T-cell (primary cell): ENCODE measurements at places on chromosomes 5 and 9.

DNA sequence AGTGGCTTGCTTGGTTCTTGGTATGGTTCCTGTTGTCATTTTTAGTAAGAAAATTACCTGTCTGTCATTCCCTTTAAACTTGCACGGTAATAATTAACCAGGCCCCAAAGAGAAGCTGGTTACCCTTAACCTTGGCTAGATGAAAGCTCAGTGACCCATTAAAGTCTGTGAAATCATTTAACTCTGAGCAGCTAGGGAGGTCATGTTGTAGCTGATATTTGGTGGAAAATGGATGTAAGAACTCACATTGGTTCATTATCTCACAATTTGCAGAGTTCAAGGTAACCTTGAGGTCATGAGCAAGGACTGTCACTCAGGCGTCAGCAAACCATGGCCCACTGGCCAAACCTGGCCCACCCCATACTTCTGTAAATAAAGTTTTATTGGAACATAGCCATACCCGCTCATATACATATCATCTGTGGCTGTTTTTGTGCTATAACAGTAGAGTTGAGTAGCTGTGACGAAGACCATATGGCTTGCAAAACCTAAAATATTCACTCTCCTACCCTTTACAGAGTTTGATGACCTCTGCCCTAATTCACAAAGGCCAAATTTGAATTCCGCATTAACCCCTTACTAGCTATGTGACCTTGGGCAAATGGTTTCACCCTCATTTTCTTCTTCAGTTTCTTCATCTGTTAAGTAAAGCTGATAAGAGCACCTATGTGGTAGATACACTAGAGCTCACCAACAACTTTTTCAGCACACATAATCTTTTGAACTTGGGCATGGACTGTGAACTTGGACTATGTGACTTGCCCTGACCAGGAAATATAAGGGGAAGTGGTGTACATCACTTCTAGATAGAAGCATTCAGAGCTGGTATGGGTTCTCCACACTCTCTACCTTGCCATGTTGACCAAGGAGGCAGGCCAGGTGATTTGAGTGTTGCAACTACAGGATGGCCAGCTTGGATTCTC is 61.5 kb upstream of the CPEB4 start:
- no peak for DNase-seq

DNA sequence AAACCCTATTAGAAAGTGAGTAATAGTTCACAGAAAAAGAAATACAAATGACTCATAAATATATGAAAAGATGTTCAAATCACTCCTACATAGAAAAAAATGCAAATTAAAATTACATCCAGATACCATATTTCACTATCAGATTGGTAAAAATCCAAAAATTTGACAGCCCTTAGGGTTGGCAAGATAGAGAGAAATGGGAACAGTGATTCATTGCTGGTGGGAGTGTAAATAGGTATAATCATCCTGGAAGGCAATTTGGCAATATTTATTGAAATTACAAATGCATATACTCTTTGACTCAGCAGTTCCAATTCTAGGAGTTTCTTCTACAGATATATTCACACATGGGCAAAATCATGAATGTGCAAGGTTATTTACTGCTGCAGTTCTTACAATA is 273.5 kb downstream of the NR2F1-AS1 start:
- DNase-seq = no peak

DNA sequence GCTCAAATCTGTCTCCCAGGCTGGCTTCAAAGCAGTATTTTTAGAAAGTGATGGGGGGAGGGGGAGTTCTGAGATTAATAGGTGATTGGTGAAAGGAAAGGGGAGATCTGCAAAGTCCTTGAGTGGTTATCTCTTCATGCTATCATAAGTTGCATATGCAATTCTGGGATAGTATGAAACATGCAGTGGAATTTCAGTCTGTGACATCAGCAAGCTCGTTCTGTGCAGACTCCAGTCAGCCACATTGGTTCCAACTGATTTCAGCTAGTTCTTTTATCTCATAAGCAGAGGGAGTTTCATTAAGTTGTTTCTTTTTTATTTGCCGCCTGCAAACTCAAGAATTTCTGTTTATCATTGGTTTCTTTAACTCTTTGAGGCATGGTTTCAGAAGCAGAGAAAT is 180.5 kb upstream of the SH3GL2 start:
- no peak for DNase-seq

DNA sequence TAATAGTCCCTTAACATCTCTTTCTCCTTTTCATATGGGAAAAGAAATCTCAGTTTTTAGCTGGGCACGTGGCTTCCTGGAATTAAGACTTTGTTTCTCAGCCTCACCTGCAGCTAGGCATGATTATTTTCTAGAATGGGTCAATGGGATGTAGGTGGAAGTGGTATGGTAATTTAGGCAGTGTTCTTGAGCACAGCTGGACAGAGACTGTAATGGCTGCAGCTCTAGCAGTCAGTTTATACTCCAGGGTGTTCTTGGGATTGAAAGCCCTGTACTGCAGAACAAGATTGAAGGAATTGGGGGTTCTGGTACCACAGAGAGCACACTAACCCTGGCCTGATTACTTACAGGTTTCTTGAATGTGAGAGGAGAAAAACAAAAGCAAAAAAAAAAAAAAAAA is 455.9 kb upstream of the ZNF608 start:
- no peak for DNase-seq

- no peak for DNase-seq
Observed at GRCh38 chr9:113589407-113589806, 125.9 kb downstream of the RGS3 start.

DNA sequence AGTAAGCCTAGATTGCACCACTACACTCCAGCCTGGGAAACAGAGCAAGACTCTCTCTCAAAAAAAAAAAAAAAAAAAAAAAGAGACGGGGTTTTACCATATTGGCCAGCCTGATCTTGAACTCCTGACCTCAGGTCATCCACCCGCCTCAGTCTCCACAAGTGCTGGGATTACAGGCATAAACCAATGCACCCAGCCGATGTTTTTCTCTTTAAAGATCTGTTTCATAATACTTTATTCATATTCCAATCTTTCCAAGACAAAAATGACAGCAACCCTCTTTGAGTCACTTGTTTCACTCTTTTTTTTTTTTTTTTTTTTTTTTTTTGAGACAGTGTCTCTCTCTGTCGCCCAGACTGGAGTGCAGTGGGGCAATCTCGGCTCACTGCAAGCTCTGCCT is 13.6 kb upstream of the LMNB1 start:
- no peak for DNase-seq

GRCh38 chr9:91640428-91640827 is 216.8 kb upstream of the NFIL3 start:
- DNase-seq = no peak

- DNase-seq = no peak
Observed at GRCh38 chr9:132946211-132946610, 1.8 kb upstream of the TSC1 start.

- no peak for DNase-seq
Observed at GRCh38 chr5:141208478-141208877, at the start of gene PCDHB12. TSS of gene PCDHB12 (plus strand) at chr5:141208719. CDS start at chr5:141208908, 189 bp downstream.

- DNase-seq = no peak
Observed at GRCh38 chr5:1245905-1246576, 20.9 kb downstream of the SLC6A18 start.

DNA sequence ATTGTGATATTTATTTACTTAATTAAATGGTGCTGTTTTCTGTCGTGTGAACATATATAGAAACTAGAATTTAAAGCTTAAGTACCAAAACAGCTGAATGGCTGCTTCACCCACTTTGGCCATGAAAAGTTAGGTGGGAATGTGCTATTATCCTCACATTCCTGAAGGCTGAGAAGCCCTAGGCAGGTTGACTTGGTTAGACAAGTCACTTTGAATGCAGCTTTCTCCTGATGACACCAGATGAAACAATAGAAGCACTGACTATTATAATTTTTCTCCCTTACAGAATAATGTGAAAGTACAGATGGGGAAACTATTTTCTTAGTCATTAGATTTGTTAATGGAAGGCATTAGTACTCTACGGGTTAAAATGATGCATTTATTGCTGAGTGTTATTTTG is 65.1 kb upstream of the C5orf46 start:
- no peak for DNase-seq

GRCh38 chr5:168006456-168007130 is 284.9 kb upstream of the WWC1 start:
- no peak for DNase-seq

DNA sequence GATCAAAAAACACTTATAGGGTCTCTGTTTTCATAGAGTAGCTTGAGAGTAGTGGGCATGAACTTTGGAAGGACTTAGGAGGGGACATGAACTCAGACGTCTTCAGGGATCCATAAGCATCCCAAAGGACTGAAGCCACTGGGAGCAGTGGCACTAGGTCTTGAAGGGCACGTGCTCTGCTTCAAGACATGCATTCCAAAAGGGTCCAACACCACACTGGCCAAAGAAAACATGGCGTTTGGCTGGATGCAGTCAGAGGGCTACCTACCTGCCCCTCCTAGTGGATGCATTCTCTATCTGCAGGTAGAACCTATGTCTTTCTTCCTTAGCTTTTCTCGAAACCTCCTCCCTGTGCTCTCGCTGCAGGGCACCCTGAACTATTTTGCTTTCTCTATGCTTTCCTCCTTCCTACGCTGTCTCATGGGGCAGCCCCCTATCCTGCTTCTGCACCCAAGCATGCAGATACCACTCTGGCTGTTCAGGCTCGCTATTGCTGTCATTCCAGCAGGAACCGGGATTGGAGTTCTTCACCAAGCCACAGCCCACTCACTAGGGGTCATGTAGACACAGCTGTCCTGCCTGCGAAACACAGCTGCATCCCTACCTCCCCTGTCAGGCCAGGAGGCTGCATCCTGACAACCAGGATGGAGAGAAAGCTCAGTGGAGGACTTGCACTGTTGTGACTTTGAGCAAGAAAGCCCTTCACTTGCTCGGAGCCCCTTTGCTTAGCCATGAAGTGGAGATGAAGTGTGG is 11.9 kb downstream of the FAM240B start:
- DNase-seq = no peak

GRCh38 chr9:72203205-72203803 is 54.1 kb downstream of the GDA start:
- DNase-seq = no peak

GRCh38 chr5:150357326-150358260 is at the start of gene TCOF1:
TSS of gene TCOF1 (plus strand) at chr5:150357697. CDS start at chr5:150357747, 50 bp downstream.
- DNase-seq = peak; percentile 95

DNA sequence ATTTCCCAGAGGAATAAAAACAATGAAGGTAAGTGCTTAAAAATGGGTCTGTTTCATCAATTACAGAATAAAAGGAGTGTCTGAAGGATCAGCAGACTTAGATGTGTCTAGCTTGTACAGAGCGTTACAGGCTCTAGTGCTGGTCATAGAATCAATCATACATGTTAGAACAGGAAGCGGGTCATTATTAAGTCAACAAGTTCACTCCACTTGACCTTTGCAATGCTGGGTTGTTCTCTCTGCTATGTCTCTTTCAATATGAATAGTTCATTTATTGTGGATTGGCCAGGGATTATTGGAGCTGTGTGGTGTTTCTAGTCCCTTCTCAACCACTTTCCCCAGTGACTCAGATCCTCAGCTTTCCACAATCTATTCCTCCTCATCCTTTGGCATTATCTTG is 20.7 kb upstream of the EGFLAM start:
- no peak for DNase-seq

GRCh38 chr9:114941376-114941775 is 11.0 kb upstream of the TNFSF8 start:
- no peak for DNase-seq

GRCh38 chr5:17249029-17249634 is 31.7 kb downstream of the BASP1 start:
- DNase-seq = no peak

DNA sequence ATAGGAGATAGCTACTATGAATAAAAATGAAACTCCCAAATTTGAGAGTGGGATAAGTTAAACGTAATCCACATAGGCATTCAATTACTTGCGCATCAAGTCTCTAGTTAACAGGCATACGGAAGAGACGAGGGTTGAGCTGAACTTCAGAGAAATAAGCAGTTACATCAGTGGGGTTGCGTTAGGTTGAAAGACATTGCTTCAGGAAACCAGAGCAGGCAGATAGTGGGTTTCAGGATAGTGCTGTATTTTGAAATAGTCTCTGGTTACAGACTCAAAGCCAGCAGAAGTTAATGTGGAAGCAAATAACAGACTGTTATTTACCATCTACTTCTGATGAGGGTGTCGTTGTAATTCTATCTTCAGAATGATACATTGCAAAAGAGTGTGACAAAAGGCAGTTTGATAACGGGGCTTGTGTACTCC is 533.4 kb downstream of the PDE4D start:
- DNase-seq = no peak

GRCh38 chr5:98977723-98978122 is 48.9 kb upstream of the CHD1 start:
- no peak for DNase-seq

- no peak for DNase-seq
Observed at GRCh38 chr9:124286292-124286931, 28.7 kb downstream of the NEK6 start.

GRCh38 chr9:107636571-107637381 is 147.2 kb upstream of the KLF4 start:
- no peak for DNase-seq

GRCh38 chr5:138657360-138657759 is 82.2 kb upstream of the HSPA9 start:
- no peak for DNase-seq

DNA sequence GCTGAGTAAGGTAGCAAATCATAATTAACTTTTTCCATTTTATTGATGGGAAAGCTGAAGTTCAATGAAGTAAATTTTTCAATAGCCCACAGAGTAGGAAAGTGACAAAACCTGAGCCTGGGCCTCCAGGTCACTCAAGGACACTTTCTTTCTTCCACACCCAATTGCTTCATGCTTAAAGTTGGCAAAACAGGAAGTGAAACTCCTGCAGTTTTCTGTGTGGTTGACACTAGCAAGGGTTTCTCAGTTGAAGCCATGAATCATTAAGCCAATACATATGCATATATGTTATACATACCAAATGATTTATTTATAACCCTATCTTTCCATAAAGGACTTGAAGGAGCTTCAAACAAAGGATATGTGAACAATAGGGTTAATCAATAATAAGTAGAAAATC is 13.9 kb downstream of the TLR4 start:
- no peak for DNase-seq

DNA sequence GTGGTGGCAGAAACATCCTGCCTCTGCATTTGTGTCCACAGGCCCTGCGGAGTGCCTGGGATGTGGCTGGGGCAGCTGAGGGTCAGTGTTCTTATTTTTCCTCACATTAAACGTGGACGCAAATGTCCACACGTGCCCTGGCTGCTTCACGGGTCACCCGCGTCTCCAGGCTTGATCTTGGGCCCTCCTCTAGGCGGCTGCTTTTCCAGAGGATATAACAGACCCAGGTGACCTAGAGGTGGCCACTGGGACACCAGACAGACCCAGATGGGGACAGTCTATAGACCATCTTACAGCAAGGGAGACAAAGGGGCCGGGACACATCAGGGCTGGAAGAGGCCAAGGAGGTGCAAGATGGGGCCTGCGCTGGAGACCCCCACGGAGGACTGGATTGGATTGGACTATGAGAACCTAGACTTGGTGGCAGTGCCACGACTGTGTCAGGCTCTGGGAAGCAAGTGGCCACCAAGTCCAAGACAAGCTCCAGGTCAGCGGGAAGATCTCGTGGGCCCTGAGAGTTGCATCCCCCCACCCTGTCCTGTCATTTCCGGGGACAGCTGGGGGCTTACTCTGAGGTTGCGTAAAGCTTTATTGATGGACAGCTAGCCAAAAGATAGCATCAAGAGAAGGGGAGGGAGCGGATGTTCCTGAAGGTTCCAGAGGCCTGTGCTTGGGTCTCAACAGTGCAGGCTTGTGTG is 6.9 kb downstream of the WNK2 start:
- DNase-seq = no peak

- no peak for DNase-seq
Observed at GRCh38 chr9:118091711-118092500, 387.7 kb downstream of the TLR4 start.
